Activated CD4-positive, alpha-beta T cell treated with anti-CD3 and anti-CD28 coated beads, Interleukin-2, amount 50 U/mL, for 24 hours (primary cell): ENCODE measurements at places on chromosomes 13 and 19.

DNA sequence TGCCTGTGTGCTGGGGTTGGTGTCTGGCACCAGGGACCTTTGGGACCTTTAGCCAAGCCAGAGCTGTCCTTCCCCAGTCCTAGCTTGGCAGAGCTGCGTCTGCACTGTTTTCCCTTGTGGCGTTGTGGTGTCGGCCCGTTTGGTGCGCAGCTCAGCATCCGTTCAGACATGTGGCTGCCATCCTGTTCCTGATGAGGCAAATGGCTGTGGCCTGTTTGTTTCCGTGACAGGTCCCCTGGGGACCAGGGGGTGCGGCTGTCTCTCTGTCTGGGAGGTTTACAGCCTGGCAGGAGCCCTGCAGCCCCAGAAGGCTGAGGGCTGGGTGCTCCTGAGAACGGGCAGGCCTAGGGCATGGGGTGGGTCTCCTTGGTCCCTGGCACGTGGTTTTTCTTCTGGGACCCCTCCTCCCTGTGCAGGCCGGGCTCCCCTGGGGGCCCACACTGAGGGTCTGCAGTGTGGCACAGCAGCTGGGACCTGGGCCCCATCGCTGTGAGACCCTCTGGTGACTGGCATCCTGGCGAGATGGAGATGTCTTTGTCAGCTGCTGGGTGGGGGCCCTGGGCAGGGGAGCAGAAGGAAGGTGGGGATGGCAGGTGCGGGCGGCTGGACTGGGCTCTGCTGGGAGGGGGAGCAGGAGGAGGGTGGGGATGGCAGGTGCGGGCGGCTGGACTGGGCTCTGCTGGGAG is 4.0 kb downstream of the SPPL2B start:
- no peak for DNase-seq

DNA sequence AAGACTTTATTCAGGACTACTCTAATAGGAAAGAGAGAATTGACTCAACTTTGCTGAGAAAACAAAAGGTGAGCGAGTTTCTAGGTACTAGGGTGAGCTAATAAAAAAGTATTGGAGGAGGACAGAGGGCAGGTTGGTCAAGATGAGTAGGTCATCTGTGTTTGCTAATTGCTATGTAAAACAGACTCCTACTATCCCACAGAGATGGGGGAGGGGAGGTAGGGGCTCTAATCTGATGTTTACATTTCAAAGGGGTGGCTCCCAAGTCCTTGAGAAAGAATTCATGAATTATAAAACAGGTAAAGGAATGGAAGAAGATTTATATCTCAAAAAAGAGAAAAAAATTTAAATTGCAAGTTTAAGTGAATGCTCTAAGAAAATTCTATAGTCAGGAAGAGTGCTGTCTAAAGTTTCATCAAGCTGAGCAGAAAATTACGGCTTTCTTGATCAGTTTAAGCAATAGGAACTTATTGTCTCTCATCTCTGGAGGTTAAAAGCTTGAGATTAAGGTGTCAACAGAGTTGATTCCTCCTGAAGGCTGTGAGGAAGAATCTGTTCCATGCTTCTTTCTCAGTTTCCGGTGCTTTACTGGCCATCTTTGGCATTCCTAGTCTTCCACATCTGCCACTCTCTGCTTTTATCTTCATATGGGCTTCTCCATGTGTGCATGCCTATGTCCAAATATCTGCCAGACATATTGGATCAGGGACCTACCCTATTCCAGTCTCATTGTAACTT is 790.3 kb downstream of the SLITRK5 start:
- DNase-seq, result no peak

DNA sequence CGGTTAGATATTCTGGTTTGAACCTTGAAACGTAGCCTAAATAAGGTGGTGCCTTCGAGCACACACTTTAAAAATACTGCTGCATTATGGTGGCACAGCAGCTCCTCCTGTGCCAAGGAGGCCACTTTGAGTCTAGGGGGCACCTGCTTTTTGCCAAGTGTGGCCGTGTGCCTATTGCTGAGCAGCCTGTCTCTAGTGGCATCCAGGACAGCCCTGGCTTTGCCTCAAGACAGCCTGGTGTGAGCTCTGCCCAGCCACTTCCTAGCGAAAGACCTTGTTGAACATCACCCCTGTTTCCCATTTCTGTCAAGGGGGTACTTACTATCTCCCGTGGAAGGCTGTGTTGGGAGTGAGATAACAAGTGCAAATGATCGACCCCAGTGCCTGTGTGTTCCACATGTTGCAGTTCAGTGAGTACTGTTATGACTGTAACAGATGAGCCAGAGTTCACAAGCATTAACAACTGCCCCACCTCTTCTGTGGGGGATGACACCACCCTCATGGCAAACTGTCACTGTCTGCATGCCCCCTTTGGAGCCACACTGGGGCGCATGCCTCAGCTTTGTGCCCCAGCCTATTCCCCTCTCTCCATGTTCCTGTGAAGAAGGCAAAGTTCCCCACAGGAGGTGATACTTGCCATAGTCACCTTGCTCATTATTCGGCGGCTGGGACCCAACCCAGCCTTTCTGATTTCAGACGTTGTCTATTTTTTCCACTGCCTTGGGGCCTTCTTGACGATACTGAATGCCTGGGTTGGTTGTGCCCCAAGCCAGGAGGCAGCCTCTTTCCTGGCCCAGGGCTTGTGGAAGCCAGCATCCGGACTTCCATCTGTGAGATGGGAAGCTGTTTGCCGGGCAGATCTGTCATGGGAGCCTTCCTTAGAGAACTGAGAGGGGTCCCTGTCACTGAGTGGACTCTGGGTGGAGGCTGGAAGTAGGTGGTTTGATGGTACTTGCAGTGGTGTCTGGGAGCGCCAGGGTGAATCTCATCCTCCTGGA is 5.4 kb downstream of the GATAD2A start:
- DNase-seq, result peak; percentile 45

DNA sequence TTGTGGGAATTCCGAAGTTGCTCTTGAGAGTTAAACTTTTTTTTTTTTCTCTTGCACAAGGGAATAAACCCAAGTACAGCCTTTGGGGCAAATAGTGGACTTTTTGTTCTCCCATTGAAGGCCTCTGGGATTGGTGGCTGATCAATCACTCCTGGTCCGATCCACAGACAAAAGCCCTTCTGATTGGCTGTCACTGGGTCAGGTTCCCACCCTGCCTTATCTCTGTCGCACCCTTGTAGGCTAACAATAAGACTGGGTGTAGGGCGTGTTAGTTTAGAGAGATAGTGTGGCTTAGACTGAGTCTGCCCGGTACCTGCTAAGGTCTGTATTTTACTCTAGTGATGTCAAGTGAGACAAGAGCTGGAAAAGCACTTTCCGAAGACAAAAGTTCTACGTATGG is 380.8 kb downstream of the NDFIP2 start:
- DNase-seq, result no peak

DNA sequence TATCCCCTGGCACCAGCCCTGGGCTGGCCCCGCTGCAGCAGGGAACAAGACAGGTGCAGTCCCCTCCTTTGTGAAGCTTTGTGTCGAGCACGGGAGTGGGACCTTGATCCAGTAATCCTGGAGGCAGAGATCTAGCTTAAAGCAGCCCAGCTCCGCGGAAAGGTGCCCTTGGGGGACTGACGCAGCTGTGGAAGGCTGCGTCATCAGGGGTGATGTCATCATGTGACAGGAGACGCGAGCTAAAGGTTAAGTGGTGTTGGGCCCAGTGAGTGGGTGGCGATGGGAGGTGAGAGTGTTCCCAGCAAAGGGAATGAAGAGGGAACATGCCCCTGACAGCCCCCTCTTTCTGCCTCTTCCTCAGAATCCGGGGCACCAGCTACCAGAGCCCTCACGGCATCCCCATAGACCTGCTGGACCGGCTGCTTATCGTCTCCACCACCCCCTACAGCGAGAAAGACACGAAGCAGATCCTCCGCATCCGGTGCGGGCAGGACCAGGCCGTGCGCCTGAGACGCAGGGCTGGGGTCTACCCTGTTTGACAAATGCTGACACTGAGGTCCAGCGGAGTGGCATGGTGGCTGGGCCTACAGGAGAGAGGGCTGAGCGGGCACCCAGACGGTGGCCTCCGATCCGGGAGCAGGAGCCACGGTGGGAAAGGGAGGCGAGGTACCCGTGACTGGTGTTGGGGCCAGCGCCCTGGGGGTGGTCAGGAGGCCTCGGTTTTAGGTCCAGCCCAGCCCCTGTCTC is 2.6 kb downstream of the LHB start:
- no peak for DNase-seq

DNA sequence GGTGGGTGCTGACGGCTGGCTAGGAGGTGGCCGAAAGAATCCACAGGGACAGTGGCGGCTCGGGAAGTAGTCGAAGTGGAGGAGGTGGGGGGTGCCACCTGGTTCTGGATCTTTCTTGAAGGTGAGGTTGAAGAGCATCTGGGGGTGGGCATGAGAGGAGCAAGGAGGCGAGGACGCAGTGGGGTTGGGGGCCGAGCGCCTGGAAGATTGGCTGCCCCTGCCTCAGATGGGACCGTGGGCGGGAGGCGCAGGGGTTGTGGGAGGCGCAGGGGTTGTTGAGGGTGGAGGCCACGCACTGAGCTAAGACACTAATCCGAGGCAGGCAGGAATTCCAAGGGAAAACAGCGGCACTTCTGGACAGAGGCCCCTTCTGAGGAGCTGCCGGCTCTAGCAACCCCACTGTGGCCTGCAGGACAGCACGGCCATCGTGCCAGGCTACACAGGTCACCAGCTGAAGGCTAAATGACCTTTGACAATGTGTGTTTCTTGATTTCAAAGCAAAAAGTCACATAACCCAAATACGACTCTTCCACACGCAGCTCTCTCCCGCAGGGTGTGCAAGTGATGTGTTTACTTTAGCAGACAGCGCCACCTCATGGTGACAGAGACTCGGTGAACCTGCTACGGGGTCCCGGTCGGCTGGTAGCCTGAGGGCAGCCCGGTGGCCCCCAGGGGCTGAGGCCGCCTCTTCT is 44.1 kb upstream of the RANBP3 start:
- peak; percentile 79 for DNase-seq

DNA sequence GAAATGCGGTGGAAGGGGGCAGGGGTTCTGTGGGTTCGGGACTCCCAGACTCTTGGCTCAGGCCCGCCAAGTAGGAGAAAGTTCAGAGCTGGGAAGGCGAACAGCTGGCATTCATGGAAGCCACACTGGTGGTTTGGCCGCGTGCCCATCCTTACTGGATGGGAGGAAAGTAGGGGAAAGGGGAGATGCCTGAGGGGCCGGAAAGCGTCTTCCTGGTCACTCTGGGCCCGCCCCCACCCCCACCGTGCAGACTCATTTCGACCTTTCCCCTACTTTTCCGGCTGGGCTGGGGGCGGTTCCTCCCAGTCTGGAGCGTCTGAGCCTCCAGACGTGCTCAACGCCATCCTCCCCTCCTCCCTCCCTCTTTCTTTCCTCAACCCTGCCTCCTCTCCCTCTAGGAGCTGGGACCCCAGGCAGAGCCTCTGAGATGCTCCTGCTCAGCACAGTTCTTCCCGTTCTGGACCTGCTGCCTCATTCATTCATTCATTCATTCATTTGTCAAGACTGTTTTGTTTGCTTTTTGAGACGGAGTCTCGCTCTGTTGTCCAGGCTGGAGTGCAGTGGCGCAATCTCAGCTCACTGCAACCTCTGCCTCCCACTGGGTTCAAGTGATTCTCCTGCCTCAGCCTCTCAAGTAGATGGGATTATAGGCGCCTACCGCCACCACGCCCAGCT is 3.5 kb downstream of the ANGPTL4 start:
- DNase-seq, result no peak

DNA sequence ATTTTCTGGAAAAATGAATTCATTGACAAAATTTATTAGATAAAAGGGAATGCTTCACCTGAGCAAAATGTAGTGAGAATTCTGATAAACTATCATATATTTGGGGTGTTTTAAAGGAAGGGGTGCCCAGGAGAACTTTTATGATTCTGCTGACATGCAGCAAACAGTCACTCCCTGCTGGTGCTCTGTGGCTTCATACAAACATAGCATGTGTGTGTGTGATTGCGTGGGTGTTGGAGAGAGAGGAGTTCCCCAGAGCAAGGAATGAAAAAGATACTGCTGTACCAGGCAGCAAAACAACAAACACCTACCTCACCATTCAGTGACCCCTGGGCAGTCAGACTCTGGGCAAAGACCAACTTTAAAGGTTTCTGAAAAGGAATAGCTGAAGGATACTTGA is 546.7 kb downstream of the RFC3 start:
- no peak for DNase-seq

DNA sequence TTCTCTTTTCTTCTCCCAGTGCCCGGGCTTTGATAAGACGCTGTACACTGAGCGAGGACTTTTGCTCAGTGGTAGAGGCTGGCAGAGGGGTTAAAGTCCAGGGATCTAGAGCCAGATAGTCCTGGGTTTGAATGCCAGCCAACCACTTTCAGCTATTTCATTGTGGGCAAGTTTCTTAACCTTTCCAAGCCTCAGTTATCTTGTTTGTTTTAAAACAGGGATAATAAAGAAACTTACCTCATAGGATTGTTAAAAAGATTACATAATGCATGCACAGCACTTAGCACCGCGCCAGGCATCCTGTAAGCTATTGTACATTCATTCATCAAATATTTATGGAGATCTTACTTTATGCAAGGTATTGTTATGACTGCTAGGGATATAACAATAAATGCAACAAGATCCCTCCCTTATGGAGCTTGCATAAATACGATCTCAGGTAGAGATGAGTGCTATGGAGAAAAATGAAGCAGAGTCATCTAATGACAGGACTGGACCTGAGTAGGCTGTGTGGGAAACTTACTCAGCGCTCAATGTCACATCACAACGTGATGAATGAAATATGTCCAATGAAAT is 70.8 kb downstream of the LNX2 start:
- DNase-seq, result no peak

DNA sequence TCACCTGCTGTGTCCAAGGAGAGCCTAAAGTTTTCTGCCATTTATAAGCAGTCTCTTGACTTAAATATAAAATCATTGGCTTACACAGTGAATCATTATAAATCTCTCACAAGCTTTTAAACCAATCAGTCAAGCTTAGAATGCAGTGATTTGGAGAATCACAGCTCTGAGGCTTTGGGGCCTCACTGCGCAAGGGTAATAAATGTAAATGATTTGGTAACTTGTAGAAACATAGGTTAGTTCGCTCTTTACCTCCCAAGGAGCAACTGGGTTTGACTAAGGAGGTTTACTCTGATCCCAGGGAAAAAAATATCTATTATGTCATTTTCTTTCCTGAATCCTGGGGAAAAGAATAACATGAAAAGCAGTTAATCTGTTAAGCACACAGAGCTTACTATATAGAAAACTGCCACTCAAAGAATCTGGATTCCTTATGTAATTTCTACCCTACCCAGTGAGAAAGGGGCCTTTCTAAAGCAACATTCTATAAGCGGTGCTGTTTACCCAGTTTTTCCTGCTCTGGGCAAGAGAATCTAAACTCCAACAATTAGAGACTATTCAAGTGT is 128.2 kb downstream of the MZT1 start:
- no peak for DNase-seq

DNA sequence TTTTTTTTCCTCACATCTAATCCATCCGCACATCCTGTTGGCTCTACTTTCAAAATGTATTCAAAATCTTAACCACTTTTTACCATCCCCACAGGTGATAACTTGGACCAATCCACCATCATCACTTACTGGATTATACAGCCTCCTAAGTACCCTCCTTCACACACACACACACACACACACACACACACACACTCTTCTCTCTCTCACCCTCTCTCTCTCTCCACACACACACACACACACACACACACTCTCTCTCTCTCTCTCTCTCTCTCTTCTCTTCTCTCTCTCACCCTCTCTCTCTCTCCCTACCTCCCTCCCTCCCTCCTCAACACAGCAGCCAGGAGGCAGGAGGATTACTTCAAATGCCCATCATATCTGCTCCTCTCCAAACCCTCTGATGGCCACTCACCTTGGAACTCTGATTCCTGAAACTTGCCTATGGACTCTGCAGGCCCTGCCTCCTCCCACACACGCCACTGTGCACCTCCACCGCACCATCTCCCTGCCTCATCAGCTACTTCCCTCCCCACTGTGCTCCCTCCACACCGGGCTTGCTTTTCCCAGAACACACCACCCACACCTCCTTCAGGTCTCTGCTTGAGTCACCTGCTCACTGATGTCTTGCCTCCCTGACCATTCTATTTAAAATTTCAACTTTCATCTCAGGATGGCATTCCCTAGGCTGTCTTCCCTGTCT is 39.7 kb downstream of the RCBTB2 start:
- DNase-seq, result no peak
